ENCODE measurements at places on chromosomes 3 and 15.

DNA sequence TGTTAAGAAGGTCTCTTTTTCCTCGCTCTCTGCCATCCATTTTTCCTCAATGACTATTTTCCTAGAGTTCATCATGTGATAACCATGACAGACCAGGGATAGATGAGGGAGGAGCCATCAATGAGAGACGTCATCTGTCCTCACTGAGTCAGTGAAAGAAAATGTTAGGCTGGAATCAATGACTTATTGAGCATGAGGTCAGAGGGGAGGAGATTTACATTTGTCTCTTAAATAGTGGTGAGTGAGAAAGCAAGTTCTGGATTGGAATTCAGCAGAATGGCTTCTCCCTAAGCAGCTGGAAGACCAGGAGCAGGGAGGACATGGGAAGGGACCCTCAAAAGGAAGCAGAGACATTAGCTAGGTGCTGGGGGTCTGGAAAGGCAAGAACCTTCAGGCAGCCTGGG is 28.2 kb upstream of the USP3 start:
- no peak for DNase-seq

DNA sequence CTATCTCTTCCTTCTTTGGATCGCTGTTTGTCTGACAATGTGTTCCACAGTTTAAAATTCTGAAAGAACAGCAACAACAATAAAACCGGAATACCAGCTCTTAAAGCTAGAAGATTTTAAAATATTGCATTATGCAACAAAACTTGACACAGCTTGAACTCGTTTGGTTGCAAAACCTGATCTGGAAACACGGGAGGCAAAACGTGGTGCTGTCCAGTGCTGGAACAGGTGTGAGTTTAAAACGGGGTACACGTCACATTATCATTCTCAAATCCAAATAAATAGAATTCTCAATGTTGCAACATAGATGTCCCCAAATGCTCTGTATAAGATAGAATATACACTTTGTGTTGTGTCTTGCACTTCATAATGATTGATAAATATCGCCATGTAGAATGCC is 110.9 kb upstream of the LYSMD4 start:
- no peak for DNase-seq

- no peak for DNase-seq
Observed at GRCh38 chr3:102002056-102002455, 152.7 kb downstream of the NFKBIZ start.

DNA sequence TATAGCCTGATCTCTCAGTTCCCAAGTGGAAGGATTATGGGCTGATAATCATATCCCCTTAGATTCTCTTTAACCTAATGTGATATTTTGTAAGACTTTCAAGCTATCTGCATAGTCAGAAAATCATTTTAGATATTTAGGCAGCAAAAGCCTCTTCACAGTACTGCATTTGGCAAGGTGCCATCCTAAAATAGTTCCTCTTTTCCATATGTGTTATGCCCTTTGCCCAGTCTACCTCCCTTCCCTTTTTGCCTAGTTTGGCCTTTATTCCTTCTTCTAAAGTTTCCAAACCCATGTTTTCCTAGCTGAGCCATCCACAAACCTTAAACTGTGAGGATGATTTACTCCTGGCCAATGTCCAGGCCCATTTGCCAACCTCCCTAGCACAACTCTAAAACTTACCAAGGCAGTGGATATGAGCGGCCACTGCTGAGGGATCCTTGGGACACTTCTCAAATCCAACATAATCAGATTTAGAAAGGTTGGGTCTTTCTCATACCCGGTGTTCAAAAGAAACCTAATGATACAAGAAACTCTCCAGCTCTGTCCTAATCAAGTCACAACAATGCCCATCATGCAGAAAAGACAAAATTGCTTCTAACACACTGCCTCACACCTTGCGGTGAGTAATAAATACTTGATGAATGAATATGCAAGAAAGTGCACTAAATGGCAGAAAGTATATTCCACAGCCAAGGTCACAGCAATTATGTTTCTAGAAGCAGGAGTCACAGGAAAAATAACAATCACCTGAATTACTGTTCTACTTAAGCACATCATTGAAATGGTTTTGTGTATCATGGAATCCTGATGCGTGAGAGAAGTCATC is 493.9 kb downstream of the NLGN1 start:
- DNase-seq, result no peak

GRCh38 chr3:97928986-97929385 is 43.2 kb downstream of the RIOX2 start:
- no peak for DNase-seq

DNA sequence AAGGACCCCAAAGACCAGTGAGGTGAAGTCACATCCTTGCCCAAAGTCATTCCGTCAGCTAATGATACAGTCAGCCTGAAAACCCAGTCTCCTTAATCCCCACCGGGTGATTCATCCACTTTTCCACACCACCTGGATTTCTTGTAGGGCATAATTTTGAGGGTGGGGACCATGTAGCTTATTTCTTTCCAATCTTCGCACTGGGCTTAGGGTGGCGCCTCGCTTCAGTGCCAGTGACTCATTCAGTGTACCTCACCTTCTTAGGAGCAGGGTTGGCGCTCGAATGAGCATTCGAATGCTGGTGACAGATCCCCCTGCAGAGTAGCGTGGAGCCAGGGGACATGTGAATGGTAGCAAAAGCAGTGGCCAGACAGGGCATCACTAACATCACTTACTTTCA is 24.0 kb downstream of the BMF start:
- DNase-seq, result no peak

DNA sequence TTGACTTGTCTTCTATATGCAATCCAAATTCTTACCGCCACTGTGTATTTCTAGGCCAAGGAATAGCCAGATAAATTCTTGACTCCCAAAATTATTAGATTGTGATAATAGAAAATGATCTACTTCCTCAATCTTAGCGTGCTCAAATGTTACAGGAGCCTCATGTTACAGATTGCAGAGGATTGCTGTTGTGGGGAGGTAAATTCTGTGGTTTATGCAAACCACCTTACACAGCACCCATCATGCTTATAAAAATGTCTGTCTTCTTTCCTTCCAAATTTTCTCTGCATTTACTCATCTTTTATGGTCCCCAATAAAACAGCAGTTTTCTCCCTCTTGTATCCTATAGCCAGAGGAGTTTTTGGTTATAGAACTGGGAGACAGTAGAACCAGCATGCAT is 420.2 kb upstream of the ROBO1 start:
- no peak for DNase-seq

- DNase-seq, result no peak
Observed at GRCh38 chr3:14890476-14890875, 56.9 kb upstream of the NR2C2 start.

DNA sequence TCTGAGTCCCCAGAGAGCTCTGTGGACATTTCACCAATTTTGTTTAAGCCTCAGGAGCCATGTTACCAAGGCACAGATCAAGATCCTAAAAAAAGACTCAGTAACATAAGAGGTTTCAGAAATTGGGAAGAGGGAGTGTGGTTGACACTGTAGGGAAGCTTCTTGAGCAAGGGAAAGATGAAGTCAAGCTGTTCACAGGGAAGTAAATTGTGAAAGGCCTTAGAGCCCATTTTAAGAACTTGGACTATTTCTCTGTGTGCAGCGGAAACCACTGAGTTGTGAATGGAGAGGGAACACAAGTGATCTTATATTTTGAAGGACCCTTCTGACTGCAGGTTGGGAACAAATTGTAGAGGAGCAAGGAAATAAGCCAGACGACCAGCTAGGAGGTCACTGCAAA is 18.7 kb downstream of the BCL2A1 start:
- DNase-seq, result no peak

GRCh38 chr3:64489361-64490044 is 198.3 kb downstream of the ADAMTS9 start:
- DNase-seq, result no peak

DNA sequence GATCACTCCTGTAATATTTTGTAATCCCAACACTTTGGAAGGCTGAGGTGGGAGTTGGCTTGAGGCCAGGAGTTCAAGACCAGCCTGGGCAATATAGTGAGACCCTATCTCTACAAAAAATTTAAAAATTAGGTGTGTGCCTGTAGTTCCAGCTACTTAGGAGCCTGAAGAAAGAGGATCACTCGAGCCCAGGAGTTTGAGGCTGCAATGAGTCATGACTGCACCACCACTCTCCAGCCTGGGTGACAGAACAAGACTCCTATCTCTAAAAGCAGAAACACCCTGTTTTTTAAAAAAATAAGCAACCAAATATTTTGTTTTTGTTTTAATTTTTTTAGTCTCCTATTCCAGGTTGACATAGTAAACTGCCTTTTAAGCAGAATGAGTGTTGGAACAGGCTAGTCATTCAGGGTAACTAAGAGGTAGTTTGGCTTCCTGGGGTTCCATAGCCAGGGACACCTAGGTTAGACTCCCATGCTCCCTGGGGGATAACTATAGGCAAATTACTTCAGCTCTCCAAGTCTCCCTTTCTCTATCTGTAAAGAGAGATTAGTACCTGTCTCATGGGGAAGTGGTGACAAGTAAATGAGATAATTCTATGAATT is 114.6 kb upstream of the C15orf61 start:
- DNase-seq, result no peak

GRCh38 chr3:77348244-77348855 is 308.5 kb downstream of the ROBO2 start:
- no peak for DNase-seq

- DNase-seq, result no peak
Observed at GRCh38 chr3:47225310-47225906, 57.2 kb downstream of the KIF9 start.

GRCh38 chr3:144821583-144821982 is 850.0 kb downstream of the DIPK2A start:
- no peak for DNase-seq

- no peak for DNase-seq
Observed at GRCh38 chr3:31568649-31569048, 35.9 kb downstream of the STT3B start.

DNA sequence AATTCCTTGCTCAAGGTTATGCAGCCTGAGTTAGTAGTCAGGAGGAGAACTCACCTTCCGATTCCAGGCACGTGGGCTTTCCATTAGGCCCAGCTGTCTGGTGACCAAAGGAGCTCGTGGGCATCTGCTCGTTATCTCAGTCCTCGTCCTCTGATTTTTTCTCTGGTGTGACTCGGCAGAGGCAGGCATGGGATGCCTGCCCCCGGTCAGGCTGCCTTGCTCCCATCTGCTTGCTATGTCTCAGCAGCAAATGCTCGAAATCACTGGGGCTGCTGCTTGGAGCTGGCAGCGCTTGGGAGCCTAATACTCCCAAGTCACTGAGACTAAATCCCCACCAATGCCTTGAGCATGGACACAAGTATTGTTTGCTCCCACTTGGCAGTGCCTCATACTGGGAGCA is 84.5 kb upstream of the NMNAT3 start:
- no peak for DNase-seq

- no peak for DNase-seq
Observed at GRCh38 chr3:36606871-36607765, 157.2 kb downstream of the DCLK3 start.

DNA sequence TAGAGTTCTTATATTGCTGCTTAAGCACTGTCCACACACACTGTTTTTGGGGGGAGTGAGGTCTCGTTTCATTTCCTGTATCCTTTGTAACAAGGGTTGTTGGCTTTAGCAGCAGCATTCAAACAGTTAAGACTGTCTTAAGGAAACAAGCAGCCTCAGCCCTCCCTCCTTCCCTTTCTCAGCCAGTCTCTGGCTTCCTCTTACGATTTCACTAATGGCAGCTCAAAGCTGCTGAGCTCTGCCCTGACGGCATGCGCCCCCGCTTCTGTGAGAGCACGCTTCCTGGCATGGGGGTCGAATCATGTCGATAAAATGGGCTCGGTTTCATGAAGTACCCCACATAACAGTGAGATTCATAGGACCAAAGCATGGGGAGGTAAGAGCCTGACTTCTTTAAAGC is 105.0 kb downstream of the KLHL25 start:
- no peak for DNase-seq

DNA sequence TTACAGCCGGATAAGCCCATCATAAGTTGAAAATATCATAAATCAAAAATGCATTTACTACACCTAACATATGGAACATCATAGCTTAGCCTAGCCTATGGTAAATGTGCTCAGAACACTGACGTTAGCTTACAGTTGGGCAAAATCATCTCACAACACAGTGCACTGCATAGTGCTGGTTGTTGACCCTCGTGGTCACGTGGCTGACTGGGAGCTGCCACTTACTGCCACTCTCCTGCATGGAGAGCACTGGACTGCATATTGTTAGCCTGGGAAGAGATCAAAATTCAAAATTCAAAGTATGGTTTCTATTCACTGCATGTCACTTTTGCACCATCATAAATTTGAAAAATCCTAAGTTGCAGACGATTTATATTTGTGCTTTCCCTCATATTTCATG is 94.0 kb upstream of the CACNA2D3 start:
- no peak for DNase-seq

DNA sequence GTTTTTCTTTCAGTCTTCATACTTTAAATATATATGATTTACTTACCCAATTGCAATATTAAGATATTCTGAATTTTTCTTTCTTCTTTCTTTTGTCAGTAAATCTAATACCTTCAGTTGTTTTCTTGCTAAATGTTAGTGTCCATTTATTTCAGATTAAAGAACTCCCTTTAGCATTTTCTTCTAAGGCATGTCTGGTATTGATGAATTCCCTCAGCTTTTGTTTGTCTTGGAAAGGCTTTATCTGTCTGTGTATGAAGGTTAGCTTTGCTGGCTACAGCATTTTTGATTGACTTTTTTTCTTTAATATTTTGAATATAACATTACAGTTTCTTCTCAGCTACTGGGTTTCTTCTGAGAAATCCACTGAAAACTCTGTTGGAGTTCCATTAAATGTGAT is 64.0 kb upstream of the PLSCR4 start:
- DNase-seq, result no peak

DNA sequence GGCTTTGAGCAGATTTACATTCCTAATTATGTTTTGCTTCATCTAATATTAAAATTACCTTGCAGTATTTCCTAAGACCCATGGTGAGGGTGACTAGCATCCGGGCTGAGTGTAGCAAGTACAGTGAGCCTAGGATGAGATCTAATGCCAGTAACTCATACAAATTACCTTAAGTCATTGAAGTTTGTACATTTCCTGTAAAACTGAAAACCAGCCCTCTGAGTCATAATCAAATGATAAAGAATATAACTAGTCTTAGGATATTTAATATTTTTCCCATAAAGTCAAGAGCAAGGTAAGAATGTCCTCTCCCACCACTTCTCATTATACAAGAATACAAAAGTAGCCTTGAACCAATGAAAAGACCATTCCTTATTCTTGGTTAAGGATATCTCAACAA is 54.8 kb upstream of the CHRM5 start:
- no peak for DNase-seq

DNA sequence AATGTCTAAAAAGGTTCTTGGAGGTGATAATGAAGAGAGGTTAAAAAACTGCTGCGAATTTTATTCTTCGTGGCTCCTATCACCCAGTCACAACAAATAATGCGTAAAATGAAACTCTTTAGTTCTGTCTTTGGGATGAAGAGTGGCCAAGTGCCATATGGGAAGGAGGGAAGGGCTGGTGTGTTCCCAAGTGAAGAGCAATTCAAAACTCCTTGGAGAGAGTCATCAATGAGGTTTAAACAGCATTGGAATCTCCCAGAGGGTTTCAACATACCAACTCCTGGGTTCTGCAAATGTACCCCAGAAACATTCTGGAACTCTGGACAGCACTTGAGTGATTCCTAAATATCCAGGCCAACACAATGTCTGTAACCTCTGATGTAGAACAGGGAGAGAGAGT is 45.3 kb downstream of the SLCO3A1 start:
- DNase-seq, result no peak

GRCh38 chr3:141998669-141999290 is 122.3 kb downstream of the ATP1B3 start:
- no peak for DNase-seq

- no peak for DNase-seq
Observed at GRCh38 chr3:145578471-145578870, 582.5 kb downstream of the PLOD2 start.

Measured in cortex of kidney (tissue), 1 donor.